Omental fat pad (tissue), 4 donors: ENCODE measurements at places on chromosomes 2 and 18. TPM values are rescaled to one million over a fixed set of nuclear protein-coding genes. Genes with fewer than 3 reads are reported as not detected.

Gene SCYGR4
- not detected for total RNA-seq

Gene SPP2
- not detected for total RNA-seq

Gene ZNG1B
- total RNA-seq = 36.1 TPM

Gene MEIS1
- 67.3 TPM for total RNA-seq

Gene GKN1
- not detected for total RNA-seq

Gene POTEF
- total RNA-seq = not detected

Gene SLC40A1
- 227 TPM for total RNA-seq

Gene OXER1
- total RNA-seq = 0.44 TPM

Gene MOCOS
- total RNA-seq = 6.0 TPM

Gene LYPD6B
- 0.65 TPM for total RNA-seq

Gene PSMG2
- 72.3 TPM for total RNA-seq

Gene CTLA4
- 4.7 TPM for total RNA-seq

- no peak for DNase-seq
These were observed 119.7 kb downstream of the ACOXL start for GRCh38 chr2:110852051-110852450.

DNA sequence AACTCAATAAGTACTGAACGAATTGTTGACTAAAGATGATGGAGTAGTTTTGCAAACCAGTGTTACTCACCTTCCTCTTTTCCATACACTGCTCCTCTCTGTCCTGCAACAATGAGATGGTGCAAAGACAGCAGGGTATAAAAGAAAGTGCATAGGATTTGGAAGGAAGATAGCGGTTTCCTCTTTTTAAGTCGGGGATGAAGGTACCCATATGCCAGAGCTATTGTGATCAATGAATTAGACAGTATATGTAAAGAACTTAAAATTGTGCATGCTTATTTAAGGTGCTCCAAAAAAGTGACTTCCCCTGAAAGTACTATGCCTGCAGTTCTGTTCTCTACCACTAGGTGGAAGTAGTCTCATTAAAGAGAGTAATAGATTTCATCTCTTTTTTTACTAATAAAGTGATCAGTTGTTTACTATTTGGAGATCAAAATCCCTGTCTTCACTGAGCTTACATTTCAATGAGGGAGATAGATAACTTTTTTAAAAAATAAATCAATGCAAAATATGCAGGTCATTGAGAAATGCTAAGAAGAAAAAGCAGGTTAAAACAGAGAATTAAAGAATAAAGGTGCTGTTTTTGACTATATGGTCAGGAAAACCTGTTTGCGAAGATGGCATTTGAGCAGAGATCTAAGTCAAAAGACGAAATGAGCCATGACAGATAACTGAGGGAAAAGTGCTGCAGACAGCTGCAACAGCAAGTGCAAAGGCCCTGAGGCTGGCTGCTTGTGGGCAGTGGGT, 339.7 kb upstream of the SLC14A2 start:
- no peak for DNase-seq

DNA sequence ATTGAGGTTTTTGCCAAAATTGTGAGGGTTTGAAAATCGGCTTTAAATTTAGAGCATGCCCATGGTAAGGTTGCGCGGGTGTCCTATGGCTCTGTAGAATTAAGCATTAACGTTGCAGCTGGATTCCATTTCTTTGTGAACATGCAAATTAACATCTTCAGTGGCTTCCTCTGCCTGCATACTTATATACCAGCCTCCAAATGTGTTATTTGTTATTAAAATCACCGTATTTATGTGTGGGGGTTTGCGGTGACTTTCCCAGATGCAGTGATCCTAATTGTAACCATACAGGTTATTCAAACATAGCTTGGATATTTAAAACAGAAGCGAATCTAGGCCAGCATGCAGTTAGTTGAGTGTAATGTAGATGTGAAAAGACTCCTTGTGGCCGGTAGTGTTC, 80.2 kb downstream of the TGOLN2 start:
- no peak for DNase-seq

DNA sequence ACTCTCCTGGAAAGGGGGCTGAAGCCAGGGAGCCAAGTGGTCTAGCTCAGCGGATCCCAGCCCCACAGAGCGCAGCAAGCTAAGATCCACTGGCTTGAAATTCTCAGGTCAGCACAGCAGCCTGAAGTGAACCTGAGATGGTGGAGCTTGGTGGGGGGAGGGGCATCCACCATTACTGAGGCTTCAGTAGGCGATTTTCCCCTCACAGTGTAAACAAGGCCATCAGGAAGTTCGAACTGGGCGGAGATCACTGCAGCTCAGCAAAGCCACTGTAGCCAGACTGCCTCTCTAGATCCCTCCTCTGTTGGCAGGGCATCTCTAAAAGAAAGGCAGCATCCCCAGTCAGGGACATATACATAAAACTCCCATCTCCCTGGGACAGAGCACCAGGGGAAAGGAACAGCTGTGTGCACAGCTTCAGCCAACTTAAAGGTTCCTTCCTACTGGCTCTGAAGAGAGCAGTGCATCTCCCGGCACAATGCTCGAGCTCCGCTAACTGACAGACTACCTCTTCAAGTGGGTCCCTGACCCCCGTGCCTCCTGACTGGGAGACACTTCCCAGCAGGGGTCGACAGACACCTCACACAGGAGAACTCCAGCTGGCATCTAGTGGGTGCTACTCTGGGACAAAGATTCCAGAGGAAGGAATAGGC, 282.3 kb upstream of the EPC2 start:
- DNase-seq = no peak

DNA sequence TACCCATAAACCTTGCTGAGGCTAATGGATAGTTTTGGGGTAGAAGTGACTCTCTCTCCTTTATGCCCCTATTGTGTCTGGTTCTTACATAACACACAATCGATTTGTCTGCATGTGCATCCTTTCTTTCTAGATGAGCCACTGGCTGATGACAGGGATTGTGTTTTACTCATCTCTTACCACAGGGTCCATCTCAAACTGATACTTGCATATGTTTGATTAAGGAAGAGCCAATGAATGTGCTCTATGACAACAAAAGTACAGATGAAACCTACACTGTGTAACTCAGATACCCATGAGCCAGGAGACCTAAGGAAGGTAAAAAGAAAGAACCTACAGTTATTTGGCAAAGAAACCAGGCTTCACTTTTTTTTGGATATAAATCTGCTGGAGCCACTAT, 13.2 kb upstream of the BZW1 start:
- no peak for DNase-seq

GRCh38 chr2:220315098-220315823, 687.8 kb downstream of the SLC4A3 start:
- no peak for DNase-seq

- no peak for DNase-seq
These were observed 4.2 kb upstream of the TMEM185B start for GRCh38 chr2:120227111-120227991.

DNA sequence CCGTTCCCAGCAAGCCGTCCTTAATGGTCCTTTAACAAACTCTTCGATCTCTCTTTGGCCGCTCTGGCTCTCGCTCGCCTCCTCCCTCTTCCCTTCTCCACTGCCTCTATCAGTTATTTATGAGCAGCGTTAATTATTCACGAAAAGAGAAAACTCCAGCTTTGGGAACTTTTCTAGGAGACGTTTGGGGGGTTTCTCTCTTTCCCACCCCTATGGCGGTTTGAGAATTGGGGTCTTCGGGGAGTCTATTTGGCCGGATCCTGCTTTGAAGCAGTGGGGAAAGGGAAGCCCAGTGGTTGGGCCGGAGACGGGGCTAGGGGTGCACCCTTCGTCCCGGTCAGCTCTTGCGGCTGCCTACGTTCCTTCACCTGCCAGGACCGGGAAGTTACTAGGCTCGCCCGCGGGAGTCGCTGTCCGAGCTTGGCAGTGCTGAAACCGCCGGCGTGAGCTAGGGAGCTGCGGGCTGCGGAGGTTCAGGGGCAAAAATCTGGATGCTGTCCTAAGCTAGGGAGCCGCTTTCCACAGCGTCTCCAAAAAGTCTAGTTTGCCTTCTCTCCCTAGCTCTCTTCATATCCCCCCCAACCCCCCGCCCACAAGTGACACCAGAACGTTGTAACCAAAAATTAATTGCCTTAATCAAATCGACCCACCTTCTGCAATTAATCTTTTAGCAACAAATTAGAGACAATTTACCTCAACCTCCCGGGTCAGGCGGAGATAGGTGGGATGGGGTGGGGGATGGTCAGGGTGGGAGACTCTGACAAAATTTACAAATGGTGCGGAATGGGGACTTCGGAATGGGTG, 8.9 kb upstream of the SKOR2 start:
- no peak for DNase-seq

DNA sequence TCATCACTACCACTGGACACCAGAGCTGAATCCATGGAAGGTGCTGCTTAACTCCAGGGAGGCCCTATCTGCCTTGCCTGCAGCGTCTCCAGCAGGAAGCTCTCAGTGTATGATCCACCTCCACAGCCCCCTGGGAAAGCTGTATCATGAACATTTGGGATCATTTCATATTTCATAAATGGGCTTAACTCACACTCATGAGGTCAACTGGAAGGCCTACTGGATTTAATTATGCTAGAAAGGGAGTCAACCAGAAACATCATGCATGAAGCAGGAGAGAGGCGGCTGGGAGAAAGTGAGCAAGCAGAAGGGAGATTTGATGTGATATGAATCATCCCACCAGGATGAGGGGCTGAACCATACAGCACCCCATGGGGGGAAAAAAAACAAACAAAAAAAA, 537.7 kb downstream of the TNS1 start:
- no peak for DNase-seq

DNA sequence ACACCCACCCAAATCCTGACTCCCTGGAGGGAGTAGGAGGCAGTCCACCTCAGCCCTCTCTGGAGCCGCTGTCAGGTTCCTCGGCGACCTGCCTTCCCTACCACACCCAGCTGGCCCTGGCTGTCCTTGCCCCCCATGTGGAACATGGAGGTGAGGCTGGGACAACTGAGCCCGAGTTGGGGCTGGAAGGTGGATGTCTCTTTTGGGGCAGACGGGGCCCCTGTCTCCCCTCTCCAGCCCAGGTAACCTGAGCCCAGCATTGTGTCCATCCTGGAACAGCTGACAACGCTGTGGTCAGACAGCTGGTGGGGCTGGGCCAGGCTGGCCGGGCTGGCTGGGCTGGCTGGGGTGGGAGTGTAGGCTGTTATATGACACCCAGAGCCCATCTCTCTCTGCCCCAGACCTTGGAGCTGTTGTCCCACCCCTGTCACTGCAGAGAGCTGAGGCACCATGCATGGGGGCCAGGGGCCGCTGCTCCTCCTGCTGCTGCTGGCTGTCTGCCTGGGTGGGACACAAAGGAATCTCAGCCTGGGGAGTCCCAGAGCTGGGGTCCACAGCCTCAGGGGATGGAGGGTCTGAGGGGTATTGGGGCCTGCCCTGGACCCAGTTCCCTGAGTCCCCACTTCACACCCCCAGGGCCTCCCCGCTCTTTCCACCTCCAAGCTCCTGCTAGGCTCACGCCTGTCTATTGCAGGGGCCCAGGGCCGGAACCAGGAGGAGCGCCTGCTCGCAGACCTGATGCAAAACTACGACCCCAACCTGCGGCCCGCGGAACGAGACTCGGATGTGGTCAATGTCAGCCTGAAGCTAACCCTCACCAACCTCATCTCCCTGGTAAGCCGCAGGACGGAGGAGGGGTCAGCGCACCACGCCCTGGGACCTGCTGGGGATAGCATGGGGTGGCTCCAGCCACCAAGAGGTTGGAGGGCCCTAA, at the start of gene CHRNG:
Gene CHRNG, plus strand, starts transcription at position 395 of the 934 bp plus-strand sequence. Its CDS starts 56 bp downstream, at position 451.
- DNase-seq = no peak

GRCh38 chr2:179650420-179650819, 211.0 kb downstream of the ZNF385B start:
- no peak for DNase-seq

- DNase-seq = no peak
These were observed 314.5 kb downstream of the OSR1 start for GRCh38 chr2:19043893-19044292.

DNA sequence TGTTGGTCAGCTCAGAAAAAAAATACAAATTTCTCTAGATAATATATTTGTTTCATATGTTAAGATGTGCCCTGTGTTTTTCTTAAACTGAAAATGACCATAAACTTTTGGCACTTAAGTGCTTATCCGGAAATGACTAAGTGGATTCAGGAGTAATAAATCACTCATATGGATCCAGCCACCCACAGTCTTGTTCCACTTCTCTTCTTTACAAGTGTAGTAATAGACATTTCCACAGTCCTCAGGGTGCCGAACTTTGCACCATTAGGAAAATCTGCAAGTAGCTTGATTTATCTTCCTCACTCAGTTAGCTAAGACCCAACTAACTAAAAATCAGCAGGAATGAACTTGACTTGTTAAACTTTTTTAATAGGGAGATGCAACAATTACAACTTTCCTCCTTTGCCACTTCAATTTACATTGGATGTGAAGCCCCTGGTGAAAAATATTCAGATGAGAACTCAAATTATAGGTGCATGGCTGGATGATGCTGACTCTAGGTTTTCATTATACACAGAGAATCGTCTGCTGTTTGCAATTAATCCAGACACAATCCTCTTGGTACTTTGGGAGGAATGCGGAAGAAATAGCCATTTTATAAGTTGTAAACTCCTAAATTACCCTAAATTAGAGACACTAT, 322.5 kb downstream of the ARHGAP15 start:
- DNase-seq = no peak

GRCh38 chr2:181131584-181131983, 151.2 kb downstream of the UBE2E3 start:
- no peak for DNase-seq

GRCh38 chr2:238761868-238762267, 86.0 kb upstream of the TWIST2 start:
- no peak for DNase-seq

DNA sequence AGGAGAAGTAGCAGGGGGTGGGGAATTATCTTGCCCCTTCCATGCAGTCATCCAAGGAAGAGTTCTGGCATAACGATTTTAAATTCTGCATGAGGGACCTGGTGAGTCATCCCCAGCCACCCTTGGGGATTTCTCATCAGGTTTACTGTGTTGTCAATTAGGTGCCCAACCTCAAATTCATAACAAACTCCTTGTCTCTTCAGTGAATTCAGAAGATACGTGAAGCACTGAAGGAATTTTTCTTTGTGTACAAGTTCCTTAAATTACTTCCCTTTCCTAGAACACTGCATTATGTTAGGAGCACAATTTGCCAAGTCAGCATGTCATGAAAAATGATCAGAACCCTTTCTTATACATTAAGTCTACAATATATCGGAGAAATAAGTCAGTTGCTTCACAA, 70.8 kb upstream of the NOSTRIN start:
- no peak for DNase-seq

DNA sequence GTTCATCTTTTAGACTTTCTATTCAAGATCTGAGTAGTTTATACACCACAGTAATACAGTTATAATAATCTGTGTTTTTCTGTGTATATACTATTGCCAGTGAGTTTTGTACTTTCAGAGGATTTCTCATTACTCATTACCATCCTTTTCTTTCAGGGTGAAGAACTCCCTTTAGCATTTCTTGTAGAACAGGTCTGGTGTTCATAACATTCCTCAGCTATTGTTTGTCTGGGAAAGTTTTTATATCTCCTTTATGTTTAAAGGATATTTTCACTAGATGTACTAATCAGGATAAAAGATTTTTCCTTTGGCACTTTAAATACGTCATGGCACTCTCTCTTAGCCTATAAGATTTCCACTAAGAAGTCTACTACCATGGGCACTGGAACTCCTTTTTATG, 705.5 kb downstream of the SLC4A3 start:
- DNase-seq = no peak

DNA sequence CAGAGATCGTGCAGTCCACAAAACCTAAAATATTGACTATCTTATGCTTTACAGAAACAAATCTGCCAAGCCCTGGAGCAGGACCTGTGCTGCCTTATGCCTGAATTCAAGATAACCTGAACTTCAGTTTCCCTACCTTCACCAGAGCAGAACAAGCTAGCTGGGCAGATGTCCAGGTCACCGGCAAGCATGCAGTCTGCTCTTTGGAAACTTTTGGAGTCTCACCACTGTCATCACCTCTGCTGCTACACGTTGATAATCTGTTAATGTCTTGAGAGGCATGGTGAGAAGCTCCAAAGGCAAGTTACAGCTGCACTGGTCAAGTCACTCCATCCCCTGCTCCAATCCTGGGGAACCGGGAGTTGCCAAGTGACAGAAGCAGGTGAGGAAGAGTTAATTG, 354.2 kb downstream of the RBM43 start:
- no peak for DNase-seq
